ENCODE measurements at places on chromosomes 5 and 9.

DNA sequence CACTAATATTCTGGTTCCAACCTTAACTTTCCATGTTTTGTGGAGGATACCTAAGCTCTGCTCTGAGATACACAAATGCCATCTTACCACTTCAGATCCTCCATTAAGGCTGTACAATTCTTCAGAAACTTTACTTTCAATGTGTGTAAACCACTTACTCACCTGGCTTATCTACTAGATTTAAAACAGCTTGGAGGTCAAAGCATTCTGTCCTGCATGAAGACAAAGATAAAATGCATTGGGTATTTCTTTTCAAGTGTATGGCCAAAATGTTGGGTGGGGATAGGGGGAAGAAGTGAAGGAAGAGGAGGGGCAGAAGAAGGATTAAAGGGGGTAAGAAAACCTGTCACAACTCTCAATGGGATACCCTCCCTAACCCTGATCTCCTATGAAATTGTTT lies 939 bp downstream of the GOLGA1 start:
- DNase-seq = no peak

DNA sequence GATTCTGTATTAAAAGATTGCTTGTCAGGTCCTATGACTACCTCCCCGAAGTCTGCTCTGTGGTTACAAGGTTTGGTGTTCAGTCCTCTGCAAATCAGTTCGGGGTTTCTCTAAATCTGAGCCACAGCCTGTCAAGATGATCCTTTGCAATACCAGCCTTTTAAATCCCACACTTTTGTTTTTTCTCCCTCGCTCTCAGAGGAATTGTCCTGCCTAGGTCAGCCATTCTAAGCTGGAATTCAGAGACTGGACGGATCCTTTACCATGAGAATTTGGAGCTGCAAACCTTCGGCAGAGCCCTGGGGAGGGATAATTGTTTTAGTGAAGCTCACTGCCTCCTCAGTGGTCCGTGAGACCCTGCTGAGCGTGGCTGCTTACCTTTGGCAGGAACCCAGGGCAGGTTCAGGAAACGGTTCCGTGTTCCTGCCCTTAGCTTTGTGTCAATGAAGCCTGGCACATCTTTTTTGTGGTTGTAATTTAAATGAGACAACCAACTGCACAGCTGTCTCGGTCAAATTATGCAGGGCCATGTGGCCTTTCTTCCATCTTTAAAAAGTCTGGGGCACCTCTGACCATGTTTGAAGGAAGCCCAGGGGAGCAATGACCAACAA lies 47.2 kb downstream of the EBF1 start:
- DNase-seq = no peak

GRCh38 chr5:40317023-40317422 lies 362.7 kb upstream of the PTGER4 start:
- DNase-seq = no peak

DNA sequence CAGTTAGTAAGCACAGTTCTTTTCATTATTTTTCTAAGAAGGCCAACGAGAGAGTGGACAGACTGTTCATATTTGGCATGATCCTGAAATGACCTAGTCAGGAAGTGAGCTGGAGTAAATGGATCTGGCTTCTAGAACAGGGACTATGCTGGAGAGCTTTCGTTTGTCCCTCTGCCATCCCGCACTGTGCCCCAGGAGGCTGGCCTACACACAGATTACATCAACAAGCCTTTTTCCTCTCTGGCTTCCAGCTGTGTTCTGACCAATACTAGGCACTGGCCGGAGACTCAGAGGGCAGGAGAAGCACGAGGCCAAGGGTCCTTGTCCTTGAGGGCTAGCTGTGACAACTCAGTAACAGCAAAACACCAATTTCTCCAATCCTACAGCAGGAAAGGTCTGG lies 127.8 kb downstream of the MED27 start:
- DNase-seq = no peak

DNA sequence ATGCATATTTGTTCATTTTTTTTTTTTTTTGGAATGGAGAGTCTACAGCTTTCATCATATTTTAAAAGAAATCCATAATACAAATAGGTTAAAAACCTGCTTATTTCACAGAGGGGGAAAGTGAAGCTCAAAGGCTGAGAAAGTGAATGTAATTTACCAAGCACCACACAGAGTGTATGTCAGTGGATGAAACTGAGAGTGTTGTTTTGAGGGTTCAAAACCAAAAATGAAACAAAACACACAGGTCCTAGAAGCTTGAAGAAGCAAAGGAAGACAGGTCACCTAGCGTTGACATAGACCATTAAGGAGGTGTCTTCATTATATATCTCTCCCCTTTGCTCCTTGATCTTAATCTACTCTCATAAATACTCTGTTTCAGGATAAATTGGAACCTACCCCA lies 7.5 kb downstream of the NMUR2 start:
- no peak for DNase-seq

GRCh38 chr9:95211028-95211427 lies 106.5 kb downstream of the FANCC start:
- no peak for DNase-seq

DNA sequence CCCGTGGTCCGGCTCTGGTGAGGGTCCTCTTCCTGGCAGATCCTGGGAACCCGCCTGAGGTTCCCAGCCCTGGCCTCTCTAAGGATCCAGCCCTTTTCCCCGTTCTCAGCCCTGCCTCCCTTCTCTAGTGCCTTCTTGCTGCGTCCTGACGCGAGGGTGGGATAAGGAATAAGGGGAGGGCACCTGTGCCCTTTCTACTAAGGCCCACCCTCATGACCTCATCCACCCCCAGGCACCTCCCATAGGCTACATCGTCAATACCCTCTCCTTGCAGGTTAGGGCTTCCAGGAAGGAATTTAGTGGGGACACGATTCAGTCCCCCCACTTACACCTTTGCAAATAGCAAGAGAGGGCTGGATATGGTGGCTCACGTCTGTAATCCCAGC lies 10.7 kb upstream of the DIPK1B start:
- no peak for DNase-seq

GRCh38 chr9:134644725-134645606 lies 3.4 kb downstream of the COL5A1 start:
- DNase-seq = peak; percentile 92
